Activated T-cell treated with anti-CD3 and anti-CD28 coated beads, Interleukin-2, amount 50 U/mL, for 1 hour (primary cell): ENCODE measurements at places on chromosomes 1 and 21.

GRCh38 chr21:34911360-34911759 lies 137.7 kb downstream of the RUNX1 start:
- no peak for DNase-seq

DNA sequence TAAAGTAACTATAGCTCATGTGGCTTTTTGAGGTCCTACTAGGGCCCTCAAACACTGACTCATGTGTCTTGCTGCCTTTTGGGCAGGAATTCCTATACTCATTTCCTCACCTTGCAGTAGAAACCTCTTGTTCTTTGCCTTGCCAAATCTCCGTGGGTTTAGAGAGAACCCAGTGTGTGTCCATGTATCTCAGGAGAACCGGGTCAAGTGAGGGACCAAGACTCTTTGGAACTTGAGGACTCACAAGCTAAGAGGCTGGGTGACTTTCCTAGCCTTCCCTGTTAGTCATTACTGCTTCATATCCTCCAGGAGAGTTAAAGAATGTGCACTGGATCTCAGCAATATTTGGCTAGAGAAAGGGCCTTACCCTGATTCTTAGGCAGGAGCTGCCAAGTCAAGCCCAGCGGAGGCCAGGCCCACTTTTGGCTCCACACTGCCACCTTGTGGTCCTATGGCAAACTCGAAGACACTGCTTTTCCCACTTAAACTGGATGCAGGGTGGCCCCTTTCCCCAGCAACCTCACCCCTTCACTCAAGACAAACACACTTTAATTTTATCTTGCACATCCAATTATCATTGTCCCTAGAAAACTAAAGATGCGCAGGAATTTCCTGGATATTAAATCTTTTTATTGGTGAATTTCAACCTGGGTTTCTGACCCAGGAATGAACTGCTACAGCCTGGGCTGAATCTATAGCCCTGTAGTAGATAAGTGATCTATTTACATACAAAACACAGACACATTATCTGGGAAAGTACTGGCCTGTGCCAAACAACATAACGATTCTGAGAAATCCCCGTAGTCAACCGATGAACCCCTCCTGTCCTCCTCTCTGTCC lies 10.6 kb downstream of the AVPR1B start:
- peak; percentile 75 for DNase-seq

DNA sequence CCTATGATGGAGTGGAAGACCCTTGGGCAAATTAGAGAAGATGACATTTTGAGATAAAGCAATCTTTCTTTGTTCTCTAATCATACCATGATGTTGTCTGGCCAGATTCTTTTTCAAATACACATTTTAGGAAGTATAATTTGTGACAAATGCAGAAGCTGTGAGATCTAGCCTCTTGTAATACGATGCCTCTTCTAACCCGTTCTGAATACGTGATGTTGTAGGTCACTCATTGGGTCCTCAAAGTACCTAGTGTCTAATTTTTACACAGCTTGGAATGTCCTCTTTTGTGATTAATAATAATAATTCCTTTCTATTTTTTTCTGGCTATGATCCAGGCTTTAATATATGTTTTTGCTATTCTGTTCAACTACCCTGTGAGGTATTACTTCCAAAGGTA lies 502.7 kb downstream of the NUF2 start:
- no peak for DNase-seq

GRCh38 chr21:41207401-41208375 lies 39.7 kb downstream of the BACE2 start:
- DNase-seq = no peak
